Inflammatory macrophage treated with lipopolysaccharide for 1 hour (primary cell): ENCODE measurements at places on chromosomes 5 and 9.

DNA sequence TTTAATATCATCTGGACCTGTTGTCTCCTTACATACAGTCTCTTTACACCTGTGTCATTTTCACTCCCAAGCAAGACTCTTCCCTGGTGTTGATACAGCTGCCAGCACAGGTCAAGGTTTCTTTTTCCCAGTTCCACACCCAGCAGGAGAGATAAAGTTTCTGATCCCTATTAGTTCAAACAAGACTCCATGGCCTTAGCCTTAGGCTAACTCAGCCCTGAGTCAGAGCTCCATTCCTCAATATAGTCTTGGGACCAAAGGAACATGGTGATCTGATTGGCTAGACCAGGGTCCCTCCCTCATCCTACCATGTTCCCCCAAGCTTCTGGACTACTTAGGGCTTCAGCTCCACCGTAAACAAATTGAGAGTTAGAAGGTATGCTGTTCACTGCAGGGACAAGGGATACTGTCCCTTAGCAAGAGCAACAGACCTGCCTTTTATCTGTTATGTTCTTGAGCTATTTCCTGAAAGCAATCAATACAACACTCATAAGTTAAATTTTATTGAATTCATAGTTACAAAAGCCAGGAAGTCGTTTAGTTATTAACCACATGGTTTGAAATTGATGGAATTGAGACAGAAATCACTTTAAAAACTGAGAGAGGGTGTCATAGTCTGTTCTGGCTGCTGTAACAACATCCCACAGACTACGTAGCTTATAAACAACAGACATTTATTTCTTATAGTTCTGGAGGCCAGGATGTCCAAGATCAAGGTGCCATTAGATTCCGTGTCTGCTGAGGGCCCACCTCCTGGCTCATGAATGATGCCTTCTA lies 20.5 kb downstream of the SLC1A1 start:
- DNase-seq, result no peak

GRCh38 chr9:36946653-36947052 lies 87.4 kb downstream of the PAX5 start:
- no peak for DNase-seq

- no peak for DNase-seq
These were observed 223.8 kb downstream of the CEMIP2 start for GRCh38 chr9:71544464-71544863.

GRCh38 chr9:91059713-91060112 lies 258.1 kb downstream of the SYK start:
- no peak for DNase-seq

- DNase-seq, result no peak
These were observed 11.0 kb downstream of the MPDZ start for GRCh38 chr9:13268469-13268868.

GRCh38 chr5:143188083-143188482 lies 215.4 kb downstream of the NR3C1 start:
- no peak for DNase-seq

DNA sequence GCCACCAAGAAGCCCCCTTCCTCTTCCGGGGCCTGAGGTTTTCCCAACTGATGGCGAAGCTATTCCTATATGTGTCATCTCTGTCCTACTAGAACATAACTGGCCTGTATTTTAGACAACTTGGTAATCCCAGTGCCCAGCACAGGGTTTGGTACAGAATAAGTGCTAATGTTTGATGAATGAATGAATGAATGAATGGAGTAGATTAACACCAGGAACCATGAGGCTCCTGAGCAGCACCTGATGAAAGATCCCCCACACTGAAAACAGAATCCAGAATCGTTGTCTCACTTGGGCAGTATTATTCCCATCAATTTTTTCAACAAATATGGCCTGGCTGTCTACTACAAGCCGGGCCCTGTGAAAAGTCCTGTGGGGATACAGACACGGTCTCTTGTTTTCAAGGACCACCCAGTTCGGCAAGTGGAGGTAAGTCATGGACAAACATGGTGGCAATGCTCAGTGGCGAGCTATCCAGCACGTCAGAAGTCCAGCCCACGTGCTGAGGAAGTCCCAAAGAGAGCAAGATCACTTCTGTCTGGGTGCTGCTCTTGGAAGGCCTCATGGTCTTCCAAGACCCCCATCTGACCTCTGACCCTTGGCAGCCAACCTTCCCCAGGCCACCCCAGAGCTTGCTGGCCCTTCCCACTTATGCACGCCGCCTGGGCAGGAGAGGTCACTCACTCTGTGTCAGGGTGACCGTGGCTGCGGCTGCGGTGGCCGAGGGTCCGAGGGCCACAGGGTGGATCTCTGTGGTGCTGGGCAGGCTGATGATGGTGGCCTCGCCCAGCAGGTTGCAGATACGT lies 1.0 kb downstream of the NAIF1 start:
- no peak for DNase-seq

DNA sequence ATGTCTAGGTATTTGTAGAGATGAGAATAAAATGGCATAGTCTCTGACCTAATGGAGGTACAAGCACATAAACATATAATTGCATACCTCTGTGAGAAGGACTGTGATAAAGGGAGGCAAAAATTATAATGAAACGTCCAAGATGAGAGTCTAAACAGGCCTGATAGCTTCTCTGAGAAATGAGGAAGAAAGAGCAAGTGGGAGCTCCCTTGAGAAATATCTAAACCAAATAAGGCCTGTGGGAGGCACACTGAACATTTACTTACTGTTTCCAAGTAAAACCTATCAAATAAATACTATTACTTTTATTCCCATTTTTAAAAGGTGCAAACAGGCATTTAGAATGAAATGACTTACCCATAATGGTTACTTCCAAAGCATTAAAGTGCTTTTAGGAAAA lies 125.6 kb upstream of the PAPPA start:
- DNase-seq, result no peak

GRCh38 chr5:112923988-112924387 lies 2.0 kb upstream of the REEP5 start:
- DNase-seq, result no peak

DNA sequence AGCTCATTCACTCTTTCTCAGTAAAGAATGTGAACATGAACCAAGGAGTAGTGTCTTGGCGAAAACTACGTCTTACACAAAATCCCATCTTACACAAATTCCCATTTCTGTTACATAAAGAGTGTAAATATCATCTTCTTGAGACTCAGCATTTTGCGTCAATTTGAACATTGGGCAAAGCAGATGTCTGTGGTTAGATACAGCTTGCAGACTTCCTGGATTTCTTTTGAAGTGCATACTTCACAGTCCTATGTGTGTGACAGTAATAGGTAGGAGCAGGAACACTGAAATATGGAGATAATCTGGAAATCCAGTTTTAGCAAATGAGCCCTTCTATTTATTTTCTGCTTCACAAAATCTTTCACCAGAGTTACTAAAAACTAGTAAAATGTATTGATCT lies 58.8 kb downstream of the C6 start:
- no peak for DNase-seq

GRCh38 chr9:28668158-28668557 lies 1094.9 kb upstream of the C9orf72 start:
- DNase-seq, result no peak

GRCh38 chr9:13424204-13424603 lies 144.7 kb upstream of the MPDZ start:
- DNase-seq, result no peak

- DNase-seq, result peak; percentile 52
These were observed 992 bp downstream of the SETD9 start for GRCh38 chr5:56910210-56910965.

- DNase-seq, result no peak
These were observed 290.6 kb upstream of the ADCY2 start for GRCh38 chr5:7105358-7105757.

DNA sequence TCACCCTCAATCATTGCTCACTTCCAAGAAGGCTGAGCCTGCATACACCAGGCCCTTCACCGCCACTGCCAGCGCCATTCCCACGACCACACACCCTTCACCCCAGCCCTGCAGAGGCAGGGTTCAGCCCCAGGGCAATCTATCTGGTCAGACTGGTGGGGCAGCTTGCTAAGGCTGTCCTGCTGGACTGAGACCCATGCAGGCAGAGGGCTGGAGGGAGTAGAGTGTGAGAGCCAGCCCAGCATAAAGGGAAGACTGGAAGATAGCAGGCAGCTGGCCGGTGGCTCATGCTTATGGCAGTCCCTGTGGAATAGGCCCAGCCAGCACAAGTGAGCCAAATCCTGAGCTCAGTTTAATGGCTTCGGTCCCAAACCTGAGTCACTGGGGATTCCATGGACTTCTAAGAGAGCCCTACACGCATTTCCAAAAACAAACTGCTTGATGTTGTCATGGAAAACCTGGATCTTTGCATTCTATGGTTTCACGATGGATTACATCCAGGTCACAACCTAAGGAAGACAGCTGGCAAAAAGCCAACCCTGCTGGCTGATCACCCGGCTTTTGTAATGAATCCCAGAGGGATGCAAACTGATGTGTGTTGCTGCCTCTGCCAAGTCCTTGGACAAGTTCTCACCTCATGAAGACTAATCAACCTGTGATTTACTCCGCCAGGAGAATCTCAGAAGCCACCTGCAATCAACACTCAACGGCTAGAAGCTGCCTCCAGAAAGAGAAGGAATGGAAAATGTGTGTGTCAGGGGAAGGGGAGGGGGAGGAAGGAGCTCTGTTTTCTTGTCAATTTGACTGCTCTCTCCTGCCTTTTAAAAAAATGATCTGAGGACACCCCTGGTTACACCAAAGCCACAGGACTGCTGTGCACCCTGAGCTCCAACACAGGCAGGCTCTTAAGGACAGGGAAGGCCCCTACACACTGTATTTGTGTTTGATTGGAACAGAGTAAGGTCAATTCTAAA lies 143.6 kb downstream of the LHFPL2 start:
- DNase-seq, result no peak

DNA sequence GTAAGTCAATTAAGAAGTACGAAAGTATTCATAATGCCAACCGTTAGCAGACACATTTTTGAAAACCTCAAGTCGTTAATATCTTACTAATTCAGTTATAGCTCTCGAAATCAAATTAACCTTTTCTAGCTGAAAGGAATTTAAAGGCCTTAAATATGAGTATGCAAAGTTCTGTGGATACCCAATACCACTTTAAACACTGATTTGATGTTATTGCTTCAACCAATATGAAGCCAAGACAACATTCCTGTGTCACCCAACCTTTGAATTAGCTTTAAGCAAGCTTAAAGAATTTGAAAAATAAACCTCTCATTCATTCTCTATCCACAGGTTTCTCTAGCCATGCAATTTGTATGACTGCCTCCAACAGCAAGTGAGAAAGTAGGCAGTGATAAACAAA lies 204.5 kb downstream of the MCTP1 start:
- DNase-seq, result no peak

GRCh38 chr9:37415011-37415719 lies 7.3 kb upstream of the GRHPR start:
- peak; percentile 88 for DNase-seq

GRCh38 chr5:77921094-77921768 lies 145.1 kb upstream of the TBCA start:
- DNase-seq, result no peak

DNA sequence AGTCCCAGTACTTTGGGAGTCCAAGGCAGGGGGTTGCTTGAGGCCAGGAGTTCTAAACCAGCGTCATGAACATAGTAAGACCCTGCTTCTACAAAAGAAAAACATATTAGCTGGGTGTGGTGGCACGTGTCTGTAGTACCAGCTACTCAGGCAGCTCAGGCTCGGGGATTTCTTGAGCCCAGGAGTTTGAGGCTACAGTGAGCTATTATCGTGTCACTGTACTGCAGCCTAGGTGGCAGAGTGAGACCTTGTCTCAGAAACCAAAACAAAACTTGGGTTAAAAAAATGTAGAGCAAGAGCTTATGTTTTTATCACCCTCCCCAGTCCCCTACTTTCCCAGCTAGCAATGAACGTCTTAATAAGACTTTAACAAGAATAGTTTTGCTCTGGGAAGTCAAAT lies 46.7 kb downstream of the UHRF2 start:
- no peak for DNase-seq

DNA sequence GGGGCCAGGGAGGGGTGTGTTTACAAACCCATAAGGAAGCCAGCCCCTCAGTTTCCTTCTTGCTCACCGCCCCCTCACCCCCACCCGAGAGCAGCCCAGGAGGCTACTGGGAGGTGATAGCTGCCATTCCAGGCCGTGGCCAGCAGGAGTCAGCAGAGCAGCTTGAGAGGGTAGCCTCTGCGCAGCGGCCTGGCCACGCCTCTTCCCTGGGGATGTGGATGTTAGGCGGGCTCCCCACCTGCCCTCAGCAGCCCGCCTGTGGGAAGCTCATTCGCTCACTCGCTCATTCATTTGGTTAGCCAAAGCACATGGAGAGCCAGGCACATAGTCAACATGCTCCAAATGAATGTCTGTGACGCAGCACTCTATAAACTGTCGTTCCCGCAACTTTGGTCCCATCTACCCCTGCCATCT lies 6.1 kb upstream of the DPM2 start:
- peak; percentile 70 for DNase-seq

GRCh38 chr9:136576269-136576626 lies 30.4 kb upstream of the NOTCH1 start:
- DNase-seq, result peak; percentile 46

DNA sequence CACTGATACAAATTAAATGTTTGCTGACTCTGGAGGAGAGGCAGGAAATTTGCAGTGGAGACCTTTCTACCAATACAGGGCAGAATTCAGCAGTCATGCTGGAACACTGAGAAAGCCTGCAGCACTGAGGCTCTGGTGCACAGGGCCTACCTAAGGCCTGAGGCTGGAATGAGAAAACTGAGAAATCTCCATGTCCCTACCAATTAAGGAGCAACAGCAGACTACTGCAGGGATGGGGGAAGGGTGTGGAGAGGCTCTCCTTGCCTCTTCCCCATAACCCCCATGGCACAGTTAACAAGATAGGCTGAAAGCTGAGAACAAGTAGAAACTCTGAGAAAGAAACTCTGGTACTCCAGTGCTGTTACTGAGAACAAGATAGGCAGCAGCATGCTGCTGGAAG lies 10.5 kb downstream of the FBXO4 start:
- DNase-seq, result no peak

DNA sequence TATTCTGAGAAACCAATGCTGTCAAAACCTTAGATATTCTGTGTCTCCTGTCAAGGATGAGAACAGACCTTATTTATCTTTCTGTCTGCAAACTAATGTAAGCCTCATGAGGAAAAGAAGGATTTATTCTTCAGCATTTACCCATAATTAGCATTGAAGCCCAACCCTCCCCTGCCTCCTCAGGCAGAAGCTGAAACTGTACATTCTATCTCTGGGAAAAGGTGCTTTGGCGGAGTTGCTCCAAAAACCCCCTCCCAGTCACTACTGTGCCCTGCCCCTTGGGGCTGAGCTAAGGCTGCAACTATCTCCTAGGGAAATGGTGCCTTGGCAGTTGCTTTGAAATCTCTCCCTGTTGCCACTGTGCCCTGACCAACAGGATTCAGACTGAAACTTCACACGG lies 106.2 kb upstream of the TLR4 start:
- DNase-seq, result no peak

GRCh38 chr5:76690037-76690679 lies 25.8 kb upstream of the F2R start:
- no peak for DNase-seq
